Activated CD4-positive, alpha-beta T cell treated with anti-CD3 and anti-CD28 coated beads for 4 hours (primary cell): ENCODE measurements at places on chromosomes 16 and 17.

DNA sequence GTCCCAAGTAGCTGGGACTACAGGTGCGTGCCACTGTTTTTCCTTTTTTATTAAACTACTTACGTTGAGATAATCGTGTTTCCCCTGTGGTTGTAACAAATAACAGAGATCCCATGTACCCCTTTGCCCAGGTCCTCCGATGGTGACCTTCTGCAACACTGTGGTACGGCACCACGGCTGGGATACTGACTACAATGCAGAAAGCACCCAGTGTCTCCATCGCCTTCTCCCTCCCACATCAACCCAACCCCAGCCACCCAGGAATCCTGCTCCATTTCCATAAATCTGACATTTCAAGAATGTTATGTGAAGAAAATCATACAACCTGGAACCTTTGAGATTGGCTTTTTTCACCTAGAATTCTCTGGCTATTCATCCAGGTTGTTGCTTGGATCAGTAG lies 22.1 kb downstream of the MPRIP start:
- DNase-seq: no peak

DNA sequence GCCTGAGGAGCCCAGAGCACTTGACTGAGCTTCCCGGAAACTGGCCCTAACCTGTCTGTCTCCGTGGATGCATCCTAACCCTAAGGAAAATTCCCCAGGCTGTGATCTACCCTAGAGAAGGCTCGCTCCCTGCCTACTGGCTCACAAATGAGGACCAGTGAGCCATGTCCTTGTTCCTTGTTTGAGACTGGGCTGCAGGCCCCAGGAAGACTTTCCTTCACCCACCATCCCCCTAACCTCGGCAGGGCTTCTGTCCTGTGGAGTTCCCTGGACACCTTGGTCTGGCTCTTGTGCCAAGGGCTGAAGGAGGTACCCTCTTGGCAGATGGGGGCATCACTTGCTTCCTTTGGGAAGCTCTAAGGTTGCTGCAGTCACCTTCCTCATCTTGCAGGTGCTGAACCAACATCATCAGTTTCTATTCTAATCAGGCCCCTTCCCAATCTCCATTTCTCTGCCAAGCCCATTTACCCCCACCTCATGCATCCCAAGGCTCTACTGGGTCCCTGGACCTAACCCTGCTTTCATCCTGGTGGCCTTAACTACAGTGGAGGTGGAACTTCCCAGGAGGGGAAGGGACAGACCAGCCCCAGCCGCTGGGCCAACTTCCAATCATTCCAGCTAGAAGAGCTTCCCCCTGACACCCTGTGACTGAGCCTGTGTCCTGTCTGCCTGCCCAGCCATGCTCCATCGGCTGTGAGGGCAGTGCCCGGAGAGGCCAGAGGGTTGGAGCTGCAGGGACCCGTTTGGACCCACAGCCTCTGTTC lies 12.4 kb downstream of the RNF40 start:
- no peak for DNase-seq

- no peak for DNase-seq
These were observed 52.9 kb upstream of the LGALS9 start for GRCh38 chr17:27577884-27578717.

GRCh38 chr16:69443927-69444631 lies 19.7 kb downstream of the CYB5B start:
- DNase-seq: peak; percentile 14

DNA sequence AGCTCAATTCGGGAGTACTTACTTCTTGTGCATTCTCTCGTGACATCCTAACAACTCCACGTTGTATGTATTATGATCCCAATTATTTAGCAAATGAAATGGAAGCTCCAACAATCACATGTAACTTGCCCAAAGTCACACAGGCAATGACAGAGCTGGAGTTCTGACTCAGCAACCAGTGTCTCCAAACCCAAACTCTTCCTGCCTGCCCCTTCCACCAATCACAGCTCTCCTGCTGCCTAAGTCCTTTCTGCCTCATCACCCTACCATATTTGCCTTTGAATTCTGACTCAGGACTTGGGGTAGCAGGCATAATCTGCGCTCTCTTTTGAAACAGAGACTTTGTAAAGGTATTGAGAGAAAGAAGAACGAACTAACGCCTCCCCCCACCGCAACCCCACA lies 245.2 kb upstream of the MAF start:
- DNase-seq: no peak
